Activated T-cell treated with anti-CD3 and anti-CD28 coated beads, Interleukin-2, amount 50 U/mL, for 24 hours (primary cell): ENCODE measurements at places on chromosomes 2 and 18.
A peak's percentile ranks its signal among the peaks of the same experiment; 100 is the strongest.

GRCh38 chr18:59202258-59202820 lies 17.6 kb upstream of the GRP start:
- DNase-seq: no peak

GRCh38 chr18:376311-376710 lies 108.5 kb upstream of the THOC1 start:
- DNase-seq: no peak

DNA sequence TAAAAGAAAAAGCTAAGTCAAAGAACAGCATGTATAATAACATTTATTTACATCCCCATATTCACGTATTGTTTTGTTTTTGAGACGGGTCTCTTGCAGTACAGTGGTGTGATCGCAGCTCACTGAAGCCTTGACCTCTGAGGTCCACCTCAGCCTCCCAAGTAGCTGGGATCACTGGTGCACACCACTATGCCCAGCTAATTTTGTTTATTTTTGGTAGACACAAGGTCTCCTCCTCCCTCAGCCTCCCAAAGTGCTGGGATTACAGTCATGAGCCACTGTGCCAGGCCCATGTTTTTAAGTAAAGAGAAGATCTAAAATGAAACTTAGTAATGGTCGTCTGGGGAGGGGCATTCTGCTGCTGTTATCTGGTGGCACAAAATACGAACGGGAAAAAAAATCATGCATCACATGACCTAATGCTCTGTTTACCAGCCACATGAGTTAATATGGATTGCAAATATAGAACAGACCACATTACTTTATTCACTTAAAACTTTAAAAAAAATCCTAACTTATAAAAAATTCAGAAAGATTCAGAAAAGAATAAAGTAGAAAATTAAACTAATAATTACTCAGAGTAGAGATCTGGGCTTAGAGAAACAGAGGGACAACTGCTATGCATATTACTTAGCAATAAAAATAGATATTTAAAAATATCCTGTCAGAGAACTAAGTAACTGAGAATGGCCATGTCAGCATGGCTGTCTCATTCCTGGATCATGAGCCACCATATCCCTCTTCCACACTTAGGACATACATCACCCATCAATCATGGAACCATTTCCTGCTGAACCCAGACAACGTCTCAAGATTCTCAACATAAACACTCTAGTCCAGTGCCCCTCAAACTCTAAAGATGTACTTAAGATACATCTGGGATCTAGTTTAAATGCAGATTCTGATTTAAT lies 7.3 kb downstream of the MMADHC start:
- no peak for DNase-seq

- DNase-seq: no peak
These were observed 25.0 kb downstream of the FAM178B start for GRCh38 chr2:96961210-96961950.

DNA sequence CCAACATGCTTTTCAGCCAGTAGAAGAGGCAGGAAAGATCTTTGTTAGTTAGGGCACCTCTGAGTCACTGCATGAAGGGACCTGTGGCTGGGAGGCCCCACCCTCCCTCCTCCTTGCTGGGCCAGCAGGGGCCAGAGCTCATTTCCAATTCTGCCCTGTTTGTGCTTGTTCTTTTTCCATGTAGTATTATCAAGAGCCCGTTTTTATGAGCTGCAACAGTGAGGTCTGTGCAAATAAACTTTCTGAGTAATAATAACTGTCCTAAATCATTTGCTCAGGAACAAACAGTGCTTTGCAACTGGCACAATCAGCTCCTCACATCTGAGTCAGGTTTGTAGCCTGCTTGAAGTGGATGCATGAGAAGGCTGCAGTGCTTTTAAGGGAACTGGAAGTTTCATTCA lies 128.0 kb downstream of the ARL4C start:
- peak; percentile 49 for DNase-seq

DNA sequence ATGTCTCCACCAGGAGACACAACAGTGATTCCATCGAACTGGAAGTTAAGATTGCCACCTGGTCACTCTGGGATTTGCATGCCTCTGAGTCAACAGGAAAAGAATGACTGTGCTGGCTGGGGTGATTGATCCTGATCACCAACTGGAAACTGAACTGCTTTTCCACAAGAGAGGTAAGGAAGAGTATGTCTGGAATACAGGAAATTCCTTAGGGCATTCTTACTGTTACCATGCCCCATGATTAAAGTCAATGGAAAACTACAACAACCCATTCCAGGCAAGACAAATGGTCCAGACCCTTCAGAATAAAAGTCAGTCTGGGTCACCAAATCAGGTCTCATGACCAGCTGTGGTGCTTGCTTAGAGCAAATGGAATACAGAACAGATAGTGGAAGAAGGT lies 12.0 kb upstream of the DDX1 start:
- DNase-seq: no peak

DNA sequence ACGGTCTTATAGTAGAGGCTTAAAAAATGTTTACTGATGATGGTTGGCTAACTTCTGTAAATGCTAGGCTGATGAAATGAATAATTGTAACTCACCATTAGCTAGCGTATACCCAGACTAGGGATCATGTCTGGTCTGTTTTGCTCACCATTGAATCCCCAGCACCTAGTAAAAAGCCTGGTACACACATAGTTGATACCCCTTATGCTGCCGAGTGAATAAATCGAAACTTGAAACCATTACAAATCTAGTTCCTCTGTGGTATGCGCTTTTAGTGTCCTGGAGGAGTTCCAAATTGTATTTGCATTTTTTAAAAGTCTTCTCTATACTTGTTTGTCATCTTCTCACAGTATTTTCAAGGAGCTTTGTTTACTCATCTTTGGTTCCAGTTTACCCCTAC lies 1.3 kb downstream of the TAF1B start:
- DNase-seq: no peak

DNA sequence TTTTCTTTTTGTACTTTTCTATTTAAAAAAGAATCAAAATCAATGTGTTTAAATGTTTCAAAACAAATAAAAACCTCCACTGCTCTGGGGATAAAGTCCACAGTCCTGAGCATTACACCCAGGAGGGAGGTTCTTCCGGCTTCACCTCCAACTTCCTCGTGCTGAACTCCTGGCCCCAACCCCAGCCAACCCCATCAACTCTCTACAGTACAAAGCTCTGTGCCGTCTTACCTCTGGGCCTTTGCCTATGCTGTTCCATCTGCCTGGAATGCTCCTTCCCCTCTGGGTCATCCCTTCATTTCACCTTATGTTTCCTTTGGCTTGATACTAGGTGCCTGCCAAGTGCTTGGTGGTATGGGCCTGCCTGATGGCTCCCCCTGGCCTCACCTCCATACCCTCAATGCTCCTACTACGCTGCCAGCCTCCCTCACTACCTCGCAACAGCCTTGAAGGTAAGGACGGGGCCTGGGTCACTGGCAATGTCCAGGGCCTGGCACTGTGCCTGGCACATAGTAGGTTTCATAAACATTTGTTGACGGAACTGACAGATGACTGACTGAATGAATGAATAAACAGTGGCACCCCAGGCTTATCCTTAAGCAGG lies 28.8 kb downstream of the SDC1 start:
- DNase-seq: no peak

DNA sequence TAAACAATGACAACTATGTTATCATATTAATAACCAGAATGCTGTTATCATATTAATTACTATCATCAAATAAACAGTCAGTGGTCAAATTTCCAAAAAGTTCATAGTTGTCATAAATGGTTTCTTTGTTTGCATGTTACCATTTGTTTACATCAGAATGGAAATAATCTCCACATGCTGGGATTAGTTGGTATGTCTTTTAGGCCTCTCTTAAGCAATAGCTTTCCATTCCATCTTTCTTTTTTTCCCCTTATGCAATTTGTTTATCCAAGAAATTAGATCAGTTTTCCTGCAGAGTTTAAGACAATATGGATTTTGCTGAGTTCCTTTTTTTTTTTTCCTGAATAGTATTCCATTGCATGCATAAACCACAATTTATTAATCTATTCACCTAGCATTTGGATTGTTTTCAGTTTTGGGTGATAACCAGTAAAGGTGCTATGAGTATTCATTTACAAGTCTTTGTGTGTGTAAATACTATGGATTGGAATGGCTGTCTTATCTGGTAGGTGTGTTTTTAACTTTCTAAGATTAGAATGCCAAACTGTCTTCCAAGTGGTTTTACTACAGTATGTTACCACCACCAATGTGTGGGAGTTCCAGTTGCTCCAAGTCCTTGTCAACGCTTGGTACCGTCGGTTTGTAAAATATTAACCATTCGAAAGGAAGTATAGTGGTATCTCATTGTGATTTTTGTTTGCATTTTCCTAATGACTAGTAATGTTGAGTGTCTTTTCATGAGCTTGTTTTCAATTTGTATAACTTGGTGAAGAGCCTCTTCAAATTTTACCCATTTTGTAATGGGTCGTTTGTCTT lies 33.3 kb upstream of the TXNDC2 start:
- no peak for DNase-seq

DNA sequence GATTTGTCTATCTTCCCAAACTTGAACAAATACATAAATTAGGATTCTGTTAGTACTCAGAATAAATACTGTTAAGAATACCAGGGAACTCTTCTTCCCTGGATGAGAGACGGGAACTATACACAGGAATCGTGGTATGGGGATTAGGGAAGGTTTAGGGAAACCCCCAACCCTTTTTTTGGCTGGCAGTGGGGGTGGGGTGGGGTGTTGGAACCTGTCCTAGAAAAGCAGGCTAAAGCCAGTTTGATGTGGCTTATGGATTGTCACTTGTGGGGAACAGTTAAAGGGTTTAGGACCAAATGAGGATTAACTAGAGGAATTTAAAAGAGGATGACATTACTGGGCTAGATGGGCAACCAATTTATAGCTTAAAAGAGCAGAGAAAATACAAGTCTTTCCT lies 1.8 kb downstream of the SLC4A10 start:
- DNase-seq: no peak

DNA sequence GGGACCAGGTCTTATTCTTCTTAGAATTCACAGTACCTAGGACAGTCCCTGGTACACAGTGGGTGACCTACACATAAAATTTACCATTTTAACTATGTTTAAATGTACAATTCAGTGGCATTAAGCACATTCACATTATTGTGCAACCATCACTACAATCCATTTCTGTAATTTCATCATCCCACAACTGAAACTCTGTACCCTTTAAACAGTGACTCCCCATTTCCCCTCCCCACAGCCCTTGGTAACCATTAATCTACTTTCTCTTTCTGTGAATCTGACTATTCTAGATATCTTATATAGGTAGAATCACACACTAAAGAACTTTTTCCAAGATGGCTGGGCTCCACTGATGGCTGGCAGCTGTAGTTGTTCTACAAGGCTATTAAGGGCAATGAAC lies 41.6 kb downstream of the GFPT1 start:
- no peak for DNase-seq

DNA sequence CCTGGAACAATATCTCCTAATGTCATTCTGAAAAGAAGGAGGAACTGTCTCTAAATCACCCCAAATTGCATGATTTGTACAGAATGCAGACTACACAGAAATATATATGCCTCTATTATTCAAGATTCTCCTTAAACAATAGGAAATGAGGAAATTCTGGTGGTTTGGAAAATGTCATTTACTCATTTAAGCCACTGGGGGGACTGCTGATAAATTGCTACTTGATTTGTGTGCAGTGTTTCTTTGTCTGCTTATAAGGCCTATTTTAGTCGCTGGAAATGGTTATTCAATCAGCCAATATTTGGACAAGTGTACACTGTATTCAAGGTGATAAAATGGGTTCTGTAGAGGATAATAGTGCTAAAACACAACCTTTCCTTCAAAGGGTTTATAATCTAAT lies 801.9 kb upstream of the CELF4 start:
- DNase-seq: no peak

GRCh38 chr18:9827793-9828505 lies 57.8 kb upstream of the TXNDC2 start:
- DNase-seq: no peak

GRCh38 chr2:54634564-54635511 lies 88.6 kb upstream of the EML6 start:
- no peak for DNase-seq

- DNase-seq: no peak
These were observed 253.6 kb downstream of the PRKCE start for GRCh38 chr2:45904946-45905631.

DNA sequence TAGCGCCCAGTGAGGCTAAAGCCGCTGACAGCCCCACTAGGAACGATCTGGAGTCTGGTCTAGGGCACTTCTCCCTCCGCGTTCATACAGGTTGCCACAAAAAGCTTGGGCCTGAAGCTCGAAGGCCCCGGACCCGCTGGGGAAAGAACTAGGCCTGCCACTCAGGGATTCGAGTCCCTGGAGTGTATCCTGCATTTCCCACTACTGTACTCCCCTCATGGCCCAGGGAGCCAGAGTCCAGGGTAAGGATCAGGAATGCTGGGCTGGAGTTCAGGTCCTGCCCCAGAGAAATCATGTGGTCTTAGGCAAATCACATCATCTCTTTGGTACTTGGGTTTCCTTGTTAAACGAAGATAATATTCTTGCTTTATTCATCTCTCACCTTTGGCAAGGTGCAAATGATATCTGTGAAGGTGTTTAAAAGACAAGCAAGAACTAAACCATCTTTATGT lies 1.4 kb upstream of the ZFP36L2 start:
- no peak for DNase-seq

DNA sequence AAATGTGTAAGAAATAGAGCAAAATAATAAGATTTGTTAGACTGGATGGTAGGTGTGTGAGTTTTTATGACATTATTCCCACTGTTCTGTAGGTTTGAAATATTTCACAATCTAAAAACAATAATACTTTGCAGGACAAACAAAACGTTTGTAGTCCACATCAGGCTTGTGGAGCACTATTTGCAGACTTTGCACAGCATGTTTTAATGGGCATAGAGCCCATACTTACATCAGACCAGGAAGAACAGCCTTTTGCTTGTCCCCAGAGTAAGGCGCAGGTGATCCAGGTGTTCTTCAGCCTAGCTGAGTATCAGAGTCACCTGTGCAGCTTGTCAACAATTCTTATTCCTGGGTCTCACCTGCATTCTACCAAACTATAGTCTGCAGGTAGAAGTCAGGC lies 9.1 kb upstream of the STK39 start:
- no peak for DNase-seq

DNA sequence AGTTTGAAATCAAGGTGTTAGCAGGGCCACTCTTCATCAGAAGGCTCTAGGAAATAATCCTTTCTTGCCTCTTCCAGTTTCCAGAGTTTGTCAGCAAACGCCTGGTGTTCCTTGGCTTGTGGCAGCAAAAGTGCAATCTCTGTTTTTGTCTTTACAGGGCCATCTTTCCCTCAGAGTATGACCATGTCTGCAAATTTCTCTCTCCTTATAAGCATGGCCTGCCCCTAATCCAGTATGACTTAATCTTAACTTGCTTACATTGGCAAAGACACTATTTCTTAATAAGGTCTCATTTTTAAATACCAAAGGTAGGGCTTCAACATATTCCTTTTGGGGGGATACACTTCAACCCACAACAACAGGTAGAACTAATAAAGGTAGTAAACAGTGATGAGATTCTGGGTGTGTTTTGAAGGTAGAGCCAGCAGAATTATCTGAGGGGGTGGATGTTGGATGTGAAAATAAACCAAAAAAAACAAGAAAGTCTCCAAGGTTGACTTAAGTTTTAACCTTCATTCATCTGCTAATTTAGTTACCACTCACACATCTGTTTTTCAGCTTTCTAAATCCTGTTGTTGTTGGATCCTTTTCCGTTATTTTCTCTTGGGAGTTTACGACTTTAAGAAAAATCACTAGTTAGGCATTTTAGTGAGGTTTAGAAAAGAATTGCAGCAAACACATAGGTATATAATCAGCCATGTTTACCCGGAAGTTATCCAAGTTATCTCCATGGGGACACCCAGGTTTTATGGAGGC lies 234.4 kb upstream of the FIGN start:
- DNase-seq: no peak

- no peak for DNase-seq
These were observed 97.9 kb downstream of the MTCL1 start for GRCh38 chr18:8803063-8803795.
